ENCODE measurements at places on chromosomes 11 and 22.
A peak's percentile ranks its signal among the peaks of the same experiment; 100 is the strongest.

DNA sequence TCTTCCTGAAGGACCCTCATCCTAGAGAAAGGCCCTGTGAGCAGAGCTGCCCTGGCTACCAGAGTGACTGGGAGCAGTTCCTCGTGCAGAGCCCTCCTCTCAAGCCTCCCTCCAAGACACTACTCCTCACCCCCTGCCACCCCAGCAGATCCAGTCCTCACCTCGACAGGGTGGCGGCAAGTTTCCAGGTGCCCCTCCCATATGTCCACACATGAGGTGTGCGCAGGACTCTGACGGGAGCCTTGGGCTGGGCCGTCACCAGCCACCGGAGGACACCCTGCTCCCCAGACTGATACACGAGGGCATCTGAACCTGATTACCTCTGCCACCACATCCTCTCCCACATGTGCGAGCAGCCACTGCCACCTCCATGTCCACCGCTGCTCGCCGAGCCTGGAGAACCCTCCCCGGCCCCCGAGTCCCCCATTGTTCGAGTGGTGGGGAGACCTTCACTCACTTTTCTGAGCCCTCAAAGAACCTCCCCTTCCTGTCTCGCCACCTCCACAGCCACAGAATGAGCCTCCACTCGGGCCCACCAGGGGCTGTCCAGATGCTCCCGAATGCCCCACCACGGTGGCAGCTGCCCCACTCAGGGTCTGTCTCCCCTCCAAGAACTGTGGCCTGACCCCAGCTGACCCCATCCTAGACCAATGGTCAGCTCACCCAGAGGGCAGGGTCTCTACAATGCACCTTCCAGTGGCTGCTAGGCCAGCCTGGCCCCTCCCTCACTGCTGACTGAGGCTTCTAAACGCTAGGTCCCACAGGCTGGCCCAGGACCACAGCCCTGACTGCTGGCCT, 62.5 kb downstream of the DGCR2 start:
- DNase-seq: no peak

DNA sequence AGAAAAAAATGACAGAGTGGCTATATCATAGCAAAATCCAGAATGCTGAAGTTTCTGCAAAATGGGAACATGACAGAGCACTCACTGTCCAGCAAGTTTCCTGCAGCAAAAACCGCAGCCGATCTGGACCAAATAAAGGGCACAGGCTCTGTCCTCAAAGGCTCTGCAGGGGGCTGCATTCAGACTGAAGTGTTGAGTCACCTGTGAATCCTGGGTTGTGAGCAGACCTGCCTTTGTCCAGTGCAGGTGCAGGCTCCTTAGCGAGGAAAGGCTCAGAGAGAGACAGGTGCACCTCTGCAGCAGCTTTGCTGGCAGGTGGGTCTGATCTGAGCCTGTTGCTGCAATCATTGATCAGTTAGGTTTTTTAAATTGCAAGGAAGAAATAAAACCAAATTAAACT, 29.3 kb upstream of the NFAM1 start:
- no peak for DNase-seq

- peak; percentile 97 for DNase-seq
Observed at GRCh38 chr22:26610072-26610958, 7.5 kb downstream of the CRYBB1 start.

DNA sequence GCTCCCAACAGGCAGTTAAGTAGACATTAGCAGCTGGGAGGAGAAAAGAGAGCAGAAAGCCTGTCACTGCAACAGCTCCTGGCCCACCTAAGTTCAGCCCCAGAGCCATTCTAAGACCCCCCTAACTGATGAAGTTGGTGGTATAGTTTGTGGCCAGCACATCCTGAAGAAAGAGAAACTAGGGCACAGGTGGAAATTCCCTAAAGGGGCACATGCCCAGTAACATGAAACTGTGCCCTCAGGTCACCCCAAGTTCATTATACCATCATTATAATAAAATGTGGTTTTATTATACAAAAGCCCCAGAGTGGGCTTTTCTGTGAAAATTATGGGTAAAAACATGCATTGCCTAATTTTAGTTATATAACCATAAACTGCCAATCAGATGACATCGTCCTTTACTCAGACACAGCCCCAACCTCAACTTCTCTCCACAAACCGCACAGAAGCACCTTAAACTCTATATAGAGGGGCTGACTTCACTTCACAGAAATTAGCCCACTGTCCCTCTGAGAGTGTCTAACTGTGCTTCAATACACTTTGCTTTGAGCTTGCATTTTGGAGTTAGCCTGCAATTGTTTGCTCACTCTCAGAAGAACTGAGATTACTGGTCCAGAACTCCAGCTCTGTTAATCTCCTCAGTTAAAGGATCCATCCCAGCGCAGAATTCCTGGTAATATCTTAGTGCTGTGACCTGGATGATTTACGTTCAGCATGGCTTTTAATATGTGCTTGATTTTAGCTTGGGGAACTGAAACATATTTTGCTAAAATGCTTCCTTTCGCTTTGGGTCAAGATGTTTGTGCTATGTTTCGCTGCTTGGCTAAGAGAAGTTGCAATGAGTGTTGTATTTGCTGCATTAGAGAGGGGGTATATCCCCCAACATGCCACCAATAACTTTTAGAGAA, 1.8 kb upstream of the APOL3 start:
- no peak for DNase-seq

- DNase-seq: peak; percentile 51
Observed at GRCh38 chr11:117807482-117808327, 10.7 kb upstream of the DSCAML1 start.

DNA sequence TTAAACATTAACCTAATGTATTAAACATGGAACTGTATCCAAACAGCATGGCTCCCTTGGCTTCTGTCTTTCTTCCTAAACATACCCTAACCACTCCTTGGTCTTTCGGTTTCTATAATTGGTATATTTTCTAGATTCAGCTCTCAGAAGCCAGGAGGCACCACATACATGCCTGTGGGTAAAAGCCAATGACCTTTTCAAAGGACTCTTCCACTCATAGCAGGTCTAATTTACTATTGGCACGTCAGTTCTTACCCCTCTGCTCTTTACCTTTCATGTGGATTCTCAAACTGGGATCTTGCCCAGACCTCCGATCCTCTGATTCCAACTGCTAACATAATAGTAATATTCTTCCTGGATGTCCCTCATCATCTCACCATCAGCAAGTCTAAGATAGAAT, 835.1 kb downstream of the NTM start:
- DNase-seq: no peak
